M059J (cell line): ENCODE measurements at places on chromosomes 1 and 21. TPM values are rescaled to one million over a fixed set of nuclear protein-coding genes. Genes with fewer than 3 reads are reported as not detected.

Gene S100B
- not detected in 2 replicates for total RNA-seq

Gene IQGAP3
- 23.7 and 40.5 TPM in 2 replicates for total RNA-seq

Gene RNU5D-1
- not detected in 2 replicates for total RNA-seq

Gene EVA1B
- total RNA-seq, result 35.8 and 44.5 TPM in 2 replicates

Gene ZFP69B
- 2.2 and 2.5 TPM in 2 replicates for total RNA-seq

Gene C1orf141
- total RNA-seq, result not detected in 2 replicates

Gene AIM2
- total RNA-seq, result 1.7 TPM in 1 of 2 replicates, not detected in the other

Gene AMY2A
- not detected in 2 replicates for total RNA-seq

Gene OR6N1
- total RNA-seq, result not detected in 2 replicates

Gene RHOU
- total RNA-seq, result 0.15 and 0.47 TPM in 2 replicates

Gene NRDC
- total RNA-seq, result 58.4 and 82.9 TPM in 2 replicates

Gene CFAP141
- total RNA-seq, result not detected in 2 replicates

Gene CLCA4
- total RNA-seq, result not detected in 2 replicates

Gene AMIGO1
- total RNA-seq, result 1.1 and 2.4 TPM in 2 replicates

Gene PTAFR
- 0.07 and 0.47 TPM in 2 replicates for total RNA-seq

Gene TIAM1
- total RNA-seq, result 0.17 and 0.30 TPM in 2 replicates

Gene PLA2G5
- total RNA-seq, result 0.84 and 2.1 TPM in 2 replicates

Gene HAO2
- total RNA-seq, result not detected in 2 replicates

Gene NUDT17
- 3.1 and 3.2 TPM in 2 replicates for total RNA-seq

Gene ZSCAN20
- total RNA-seq, result 4.6 and 5.9 TPM in 2 replicates

Gene OR2G6
- total RNA-seq, result not detected in 2 replicates

Gene C2CD4D
- total RNA-seq, result not detected in 2 replicates

Gene KRTAP10-12
- total RNA-seq, result not detected in 2 replicates

Gene CRB1
- total RNA-seq, result 0.07 TPM in 1 of 2 replicates, not detected in the other

Gene ADORA1
- 1.6 and 5.6 TPM in 2 replicates for total RNA-seq

Gene SH3BP5L
- total RNA-seq, result 14.9 and 21.0 TPM in 2 replicates

Gene SOD1
- 503 and 518 TPM in 2 replicates for total RNA-seq

Gene OR2L2
- not detected in 2 replicates for total RNA-seq

Gene OLFML2B
- 21.1 and 28.4 TPM in 2 replicates for total RNA-seq

Gene SPRR2A
- total RNA-seq, result not detected in 2 replicates

Gene RGS5
- total RNA-seq, result 0.54 and 7.0 TPM in 2 replicates

Gene CDCA8
- total RNA-seq, result 36.8 and 38.4 TPM in 2 replicates

Gene MFSD2A
- total RNA-seq, result 1.2 and 2.3 TPM in 2 replicates

Gene OR10J4
- not detected in 2 replicates for total RNA-seq

Gene LIPI
- total RNA-seq, result not detected in 2 replicates

Gene PGBD5
- 0.76 and 0.98 TPM in 2 replicates for total RNA-seq

Gene CRP
- not detected in 2 replicates for total RNA-seq

Gene ZBED6
- total RNA-seq, result 6.4 and 7.4 TPM in 2 replicates

Gene ZNF683
- total RNA-seq, result not detected in 2 replicates

Gene TENT5C
- 4.5 and 6.3 TPM in 2 replicates for total RNA-seq

Gene ABCA4
- total RNA-seq, result 0.15 TPM in 1 of 2 replicates, not detected in the other

Gene BSND
- total RNA-seq, result not detected in 2 replicates

Gene AIRE
- total RNA-seq, result not detected in 2 replicates

Gene ANGPTL7
- 0.12 and 0.22 TPM in 2 replicates for total RNA-seq

Gene MMP23B
- total RNA-seq, result 0.27 TPM in 1 of 2 replicates, not detected in the other
